ENCODE measurements at places on chromosomes 4 and X.
A peak's percentile ranks its signal among the peaks of the same experiment; 100 is the strongest.

- no peak for DNase-seq
Measured at GRCh38 chrX:31228909-31229308, 157.1 kb upstream of the FTHL17 start.

- DNase-seq: no peak
Measured at GRCh38 chrX:42398967-42399631, 378.9 kb downstream of the PPP1R2C start.

- no peak for DNase-seq
Measured at GRCh38 chrX:1463581-1463980, 10.9 kb upstream of the ASMTL start.

DNA sequence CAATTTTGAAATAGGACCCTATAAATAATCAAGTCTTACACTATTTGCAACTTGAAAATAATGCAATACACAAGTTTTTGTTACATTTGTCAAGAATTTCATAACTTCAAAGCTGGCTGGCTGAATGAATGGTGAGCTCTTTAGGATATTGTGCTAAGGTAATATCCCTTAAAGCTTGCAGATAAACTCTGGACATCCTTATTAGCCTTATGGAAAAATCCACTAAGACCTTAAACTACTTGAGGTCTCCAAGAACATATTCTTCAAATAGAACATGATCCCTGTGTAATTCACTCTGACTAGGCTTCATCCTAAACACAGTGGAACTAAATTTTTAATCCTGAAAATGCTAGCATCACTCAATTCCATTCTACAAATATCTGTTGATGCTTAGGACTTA, 199.3 kb downstream of the PACRGL start:
- no peak for DNase-seq

- DNase-seq: peak; percentile 60
Measured at GRCh38 chr4:140048419-140048995, 105.5 kb downstream of the MAML3 start.

DNA sequence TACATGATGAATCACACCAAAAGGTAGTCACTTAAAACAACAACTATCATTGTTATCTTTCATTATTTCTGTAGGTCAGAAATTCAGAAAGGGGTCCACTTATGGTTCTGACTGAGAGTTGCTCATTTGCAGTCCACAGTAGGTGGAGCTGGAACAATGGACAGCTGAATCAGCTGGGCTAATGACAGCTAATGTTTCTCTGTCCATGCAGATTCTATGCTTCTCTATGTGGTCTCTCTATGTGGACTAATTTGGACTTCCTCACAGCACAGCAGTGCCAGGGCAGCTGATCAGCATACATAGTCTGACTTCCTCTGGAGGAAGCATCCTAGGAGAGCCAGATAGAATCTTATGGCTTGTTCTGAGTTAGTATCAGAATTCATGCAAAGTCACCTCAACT, 131.7 kb upstream of the INTU start:
- no peak for DNase-seq

- no peak for DNase-seq
Measured at GRCh38 chr4:112288455-112288854, 2.8 kb upstream of the TIFA start.

GRCh38 chr4:141435446-141436225, 200.7 kb upstream of the IL15 start:
- no peak for DNase-seq

DNA sequence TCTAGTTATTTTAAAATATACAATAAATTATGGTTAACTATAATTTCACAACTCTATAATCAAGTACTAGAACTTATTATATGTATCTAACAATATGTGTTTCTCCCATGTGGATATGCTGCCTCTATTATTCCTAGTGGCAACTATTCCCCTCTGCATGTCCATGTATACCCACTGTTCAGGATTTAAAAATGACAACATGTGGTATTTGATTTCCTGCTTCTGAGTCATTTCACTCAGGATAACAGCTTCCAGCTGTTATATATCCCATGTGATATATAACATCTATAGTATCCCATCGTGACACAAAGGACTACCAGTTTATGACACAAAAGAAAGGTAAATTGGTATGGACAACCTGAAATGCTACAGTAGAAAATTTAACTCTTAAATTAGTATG, 167.4 kb upstream of the TACR3 start:
- no peak for DNase-seq

DNA sequence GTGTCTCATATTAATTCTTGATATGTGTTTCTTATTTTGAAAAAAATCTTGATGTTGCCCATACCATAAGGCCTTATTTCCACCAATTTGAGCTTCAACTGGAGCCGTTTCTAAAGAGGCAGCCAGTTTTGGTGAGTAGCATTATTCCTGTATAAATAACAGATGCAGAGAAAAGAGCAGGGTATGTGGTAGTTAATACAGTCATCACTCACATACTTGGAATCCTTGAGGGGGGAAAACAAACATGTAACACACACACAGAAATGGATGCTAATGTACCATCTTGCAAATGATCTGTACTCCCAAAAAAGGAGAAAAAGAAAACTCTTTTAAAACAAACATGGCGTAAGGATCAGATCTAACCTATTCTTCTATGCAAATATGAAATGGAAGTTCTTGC, 389.7 kb downstream of the GPM6A start:
- no peak for DNase-seq

DNA sequence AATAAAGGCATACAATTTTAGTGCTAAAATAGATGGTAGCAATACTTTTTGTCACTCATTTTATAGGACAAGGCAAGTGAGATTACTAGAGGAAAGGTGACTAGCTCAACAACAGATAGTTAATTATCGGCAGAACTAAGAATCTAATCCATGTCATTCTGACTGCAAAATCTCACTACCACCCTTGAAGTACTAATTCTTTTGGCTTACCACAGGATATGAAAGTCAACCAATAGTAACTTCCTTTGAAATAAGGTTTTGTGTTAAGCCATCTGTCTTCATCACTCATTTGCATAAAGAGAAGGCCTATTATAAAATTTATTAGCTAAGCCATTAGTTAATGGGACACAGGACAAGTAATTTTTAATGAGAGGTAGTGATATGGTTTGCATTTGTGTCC, 25.3 kb upstream of the ZMAT1 start:
- DNase-seq: no peak

GRCh38 chrX:127558811-127559210, 493.4 kb downstream of the ACTRT1 start:
- DNase-seq: no peak

GRCh38 chrX:39016556-39016955, 215.3 kb downstream of the MID1IP1 start:
- DNase-seq: no peak

DNA sequence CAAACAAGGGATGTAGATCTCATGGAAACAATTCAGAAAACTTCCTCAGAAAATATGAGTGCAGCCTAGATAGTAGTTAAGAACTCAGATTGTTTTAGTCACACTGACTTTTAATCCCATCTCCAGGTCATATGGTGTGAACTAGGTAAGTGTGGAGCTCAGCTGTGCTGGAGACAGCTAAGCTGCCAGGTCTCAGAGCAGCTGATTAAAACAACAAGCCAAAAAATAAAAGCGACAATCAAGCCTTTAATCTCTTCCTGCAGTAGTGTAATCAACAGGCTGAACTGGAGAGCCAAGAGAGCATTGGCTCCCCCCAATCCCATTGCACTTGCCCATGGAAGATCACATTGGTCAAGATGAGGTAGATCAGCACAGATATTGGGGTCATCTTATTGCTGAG, 98.3 kb upstream of the ATOH1 start:
- DNase-seq: no peak

DNA sequence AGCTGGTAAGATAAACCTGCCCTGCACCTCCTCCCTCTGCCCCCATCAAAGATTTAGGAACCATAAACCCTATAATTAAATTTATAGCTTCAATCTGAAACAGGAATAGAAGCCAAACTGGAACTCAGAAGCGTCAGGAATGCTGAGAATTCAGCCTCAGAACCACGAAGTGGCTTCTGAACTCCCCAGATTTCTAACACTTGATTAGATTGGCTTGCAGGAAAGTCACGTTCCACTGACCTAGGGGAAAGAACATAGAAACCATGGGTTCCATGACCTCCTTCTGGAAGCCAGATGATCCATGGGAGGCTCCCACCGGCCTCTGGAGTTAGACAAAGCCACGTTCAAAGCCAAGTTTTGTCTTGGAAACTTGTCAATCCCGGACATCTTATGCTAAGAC, 356.5 kb downstream of the MID1IP1 start:
- no peak for DNase-seq

DNA sequence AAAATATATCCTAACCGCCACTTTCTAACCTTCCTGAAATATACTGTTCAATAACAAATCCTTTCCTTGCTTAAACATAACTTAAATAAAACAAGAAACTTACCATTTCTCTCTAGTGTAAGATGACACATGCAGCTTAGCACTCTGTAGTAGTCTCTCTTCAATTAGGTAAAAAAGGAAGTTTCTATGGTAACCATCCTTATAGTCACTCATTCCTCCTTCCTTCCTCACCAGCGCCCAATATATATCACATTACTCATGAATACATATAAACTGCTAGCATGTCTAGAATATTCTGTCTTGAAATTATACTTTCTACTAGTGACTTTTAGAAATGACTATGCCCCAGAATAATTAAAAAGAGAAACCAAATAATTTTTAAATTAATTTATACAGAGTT, 112.2 kb downstream of the SNCA start:
- DNase-seq: no peak

DNA sequence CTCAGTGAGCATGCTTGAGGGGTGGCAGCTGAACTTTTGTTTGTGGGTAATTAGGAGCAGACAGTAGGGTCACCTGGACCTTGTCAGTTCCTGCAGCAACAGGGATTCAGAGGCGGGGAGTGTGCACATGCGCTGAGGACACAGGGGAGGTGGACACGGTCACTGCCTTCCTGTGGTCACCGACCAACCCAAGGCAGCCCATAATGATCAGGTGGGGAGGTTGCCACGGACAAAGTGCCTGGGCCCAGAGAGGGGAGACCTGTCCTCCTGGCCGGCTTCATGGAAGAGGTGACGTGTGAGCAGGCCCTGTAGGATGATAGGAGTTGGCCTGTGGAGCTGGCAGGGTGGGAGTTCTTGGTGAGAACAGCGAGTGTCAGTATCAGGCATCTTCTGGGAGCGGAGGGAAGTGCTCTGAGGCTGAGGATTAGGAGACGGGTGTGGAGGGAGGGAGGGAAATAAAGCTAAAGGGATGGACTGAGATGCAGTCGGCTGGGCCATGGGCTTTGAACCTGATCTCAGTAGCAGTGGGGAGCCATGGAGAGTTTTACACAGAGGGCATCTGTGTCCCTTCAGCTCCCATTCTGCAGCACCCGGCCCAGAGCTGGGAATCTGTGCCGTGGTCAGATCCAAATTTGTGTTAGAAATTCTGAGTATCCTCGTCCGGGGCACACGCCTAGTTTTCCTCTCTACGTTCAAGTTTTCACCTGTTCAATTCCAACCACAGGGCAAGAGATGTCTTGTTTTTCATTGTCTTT, 100.0 kb downstream of the PSAPL1 start:
- DNase-seq: no peak

DNA sequence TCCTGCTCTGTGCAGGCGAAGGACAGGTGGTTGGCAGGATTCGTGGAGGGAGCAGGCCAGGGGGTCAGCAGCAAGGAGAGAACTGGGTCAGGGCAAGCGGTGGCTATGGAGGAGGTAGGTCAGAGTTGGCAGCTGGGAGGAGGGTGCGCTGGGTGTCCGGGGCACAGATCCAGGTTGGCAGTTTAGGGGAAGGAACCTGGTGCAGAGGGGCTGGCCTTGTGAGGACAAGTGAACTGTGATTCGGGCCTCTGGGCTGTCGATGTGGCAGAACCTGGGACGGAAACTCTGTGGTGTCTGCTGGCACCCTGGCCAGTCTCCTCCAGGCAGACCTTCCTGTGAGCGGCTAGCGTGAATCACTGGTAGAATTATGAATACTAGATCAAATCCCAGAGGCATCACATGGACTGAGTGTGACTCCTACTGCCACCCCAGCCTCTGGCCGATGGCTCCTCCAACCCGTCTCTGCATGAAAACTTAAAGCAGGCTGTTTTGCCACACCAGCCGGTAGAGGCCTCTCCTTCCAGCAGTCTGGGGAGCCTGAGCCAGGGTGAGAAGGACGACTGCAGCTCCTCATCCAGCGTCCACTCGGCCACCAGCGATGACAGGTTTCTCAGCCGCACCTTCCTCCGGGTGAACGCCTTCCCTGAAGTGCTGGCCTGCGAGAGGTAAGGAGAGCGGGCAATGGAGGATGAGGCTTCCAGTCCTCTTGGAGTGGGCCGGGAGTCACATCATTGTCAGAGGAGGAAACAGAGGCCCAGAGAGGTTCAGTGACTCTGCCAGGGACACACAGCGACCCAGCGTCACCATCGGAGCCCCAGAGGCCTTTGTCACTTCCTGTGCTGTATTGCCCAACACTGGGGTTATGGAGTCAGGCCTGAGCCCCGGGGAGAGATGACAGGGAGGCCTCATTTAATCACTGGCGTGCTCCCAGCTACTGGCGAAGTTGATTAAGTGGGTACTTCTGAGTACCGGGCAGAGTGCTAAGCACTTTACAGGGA, 20.3 kb downstream of the EVC start:
- no peak for DNase-seq

- no peak for DNase-seq
Measured at GRCh38 chr4:150235808-150236271, 157.6 kb downstream of the DCLK2 start.

DNA sequence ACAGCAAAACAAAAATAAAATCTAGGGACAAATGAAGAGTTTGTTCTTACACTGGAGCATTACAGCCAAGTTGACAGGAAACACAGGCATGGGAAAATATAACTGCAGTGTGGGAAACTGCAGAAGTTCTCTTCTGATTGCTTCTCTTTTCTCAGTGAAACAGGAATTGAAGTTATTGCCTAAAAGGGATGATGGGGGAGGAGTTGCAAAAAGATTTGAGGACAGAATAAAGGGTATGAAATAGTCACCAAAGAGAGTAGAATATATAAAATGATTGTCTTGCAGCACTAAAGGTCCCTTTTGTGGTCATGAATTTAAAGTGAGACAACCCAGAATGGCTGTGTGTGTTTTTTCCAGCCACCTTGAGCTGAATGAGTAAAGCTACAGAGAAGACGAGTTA, 103.7 kb downstream of the JADE1 start:
- DNase-seq: no peak

DNA sequence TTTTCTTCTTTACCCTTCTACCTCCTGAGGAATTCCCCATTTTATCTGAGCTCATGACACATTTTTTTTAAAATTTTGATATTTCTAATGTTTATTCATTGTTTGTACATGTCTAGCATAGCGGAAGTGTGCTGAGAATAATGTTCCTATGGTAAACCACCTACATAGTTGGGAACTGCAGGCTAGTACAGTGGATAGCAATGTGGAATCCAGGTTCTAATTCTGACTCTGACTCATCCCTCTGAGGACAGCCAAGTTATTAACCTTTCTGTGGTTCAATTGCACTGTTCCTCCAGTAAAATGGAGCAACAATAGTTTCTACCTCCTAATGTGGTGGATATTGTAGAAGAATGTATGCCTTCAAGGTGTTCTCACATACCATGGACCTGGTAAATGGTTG, 20.6 kb upstream of the APELA start:
- DNase-seq: no peak

All from NCI-H146 (cell line).